Activated T-helper 1 cell treated with anti-CD3 and anti-CD28 coated beads, Interleukin-2, amount 50 U/mL, for 16 hours (primary cell): ENCODE measurements at places on chromosomes 3 and 15.

GRCh38 chr3:197599089-197599765 lies 43.5 kb upstream of the BDH1 start:
- DNase-seq, result peak; percentile 42

DNA sequence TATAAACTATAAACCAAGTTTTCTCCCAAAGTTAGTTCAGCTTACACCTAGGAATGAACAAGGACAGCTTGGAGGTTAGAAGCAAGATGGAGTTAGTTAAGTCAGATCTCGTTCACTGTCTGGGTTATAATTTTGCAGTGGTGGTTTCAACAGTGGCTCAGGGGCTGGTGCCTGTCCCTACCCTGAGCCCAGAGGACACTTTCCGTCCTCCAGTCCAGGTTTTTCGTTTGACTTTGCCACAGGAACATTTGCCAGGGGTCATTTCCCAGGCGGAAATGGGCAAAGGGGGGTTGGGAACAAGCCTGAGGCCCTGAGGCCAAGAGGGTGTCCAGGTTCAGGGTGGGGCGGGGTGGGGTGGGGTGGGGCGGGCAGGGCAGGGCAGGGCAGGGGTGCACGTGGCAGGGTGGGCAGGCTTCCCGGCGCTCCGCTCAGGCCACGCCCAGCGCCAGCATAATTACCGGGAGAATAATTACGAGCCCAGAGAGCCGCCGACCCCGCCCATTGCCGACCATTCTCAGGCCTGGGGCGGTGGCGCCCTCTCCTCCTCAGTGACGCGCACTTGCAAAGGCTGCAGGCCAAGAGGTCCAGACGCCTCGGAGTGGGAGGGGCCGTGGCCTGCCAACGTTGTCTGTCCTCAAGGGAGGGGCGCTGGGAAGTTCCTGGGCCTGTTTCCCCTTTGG lies 70.4 kb downstream of the KLF13 start:
- no peak for DNase-seq

DNA sequence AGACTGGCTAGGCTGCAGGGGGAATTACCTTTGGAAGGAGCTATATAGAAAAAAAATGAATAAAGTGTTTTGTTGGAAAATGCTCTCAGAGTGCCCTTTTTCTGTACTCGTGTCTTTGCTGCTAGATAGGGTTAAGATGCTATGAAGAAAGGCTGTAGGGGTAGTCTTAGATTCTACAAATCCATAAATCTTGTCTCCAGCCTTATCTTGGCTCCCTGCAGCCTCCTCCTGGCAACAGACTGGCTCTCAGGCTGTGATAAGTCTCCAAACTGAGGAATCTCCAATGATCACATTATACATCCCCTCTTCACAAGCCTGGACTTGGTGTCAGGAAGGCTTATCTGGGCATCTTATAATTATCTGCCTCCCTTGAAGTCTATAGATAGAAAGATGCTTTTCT lies 9.3 kb downstream of the LPCAT4 start:
- no peak for DNase-seq

- DNase-seq, result no peak
Observed at GRCh38 chr3:127887321-127887720, 27.7 kb upstream of the KBTBD12 start.

- DNase-seq, result no peak
Observed at GRCh38 chr15:92161039-92161670, 232.5 kb upstream of the ST8SIA2 start.

DNA sequence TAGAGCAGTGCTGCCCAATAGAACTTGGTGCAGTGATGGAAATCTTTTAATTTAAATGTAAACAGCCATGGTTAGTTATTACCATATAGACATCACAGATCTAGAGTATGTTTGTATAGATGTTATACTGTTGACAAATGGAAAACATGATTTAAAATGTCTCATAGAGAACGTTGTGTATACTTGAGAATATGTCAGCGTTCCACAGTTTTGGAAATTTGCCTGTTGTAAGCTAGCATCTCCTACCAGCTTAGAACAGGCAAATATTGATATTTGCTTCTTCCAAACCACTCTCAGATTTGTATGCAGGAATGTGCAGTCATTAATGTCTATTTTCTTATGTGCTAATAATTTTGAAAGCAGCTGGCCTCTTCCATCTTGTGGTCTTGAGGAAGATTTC lies 8.4 kb upstream of the LXN start:
- DNase-seq, result no peak

GRCh38 chr3:45908761-45909160 lies 22.4 kb downstream of the CCR9 start:
- DNase-seq, result no peak

DNA sequence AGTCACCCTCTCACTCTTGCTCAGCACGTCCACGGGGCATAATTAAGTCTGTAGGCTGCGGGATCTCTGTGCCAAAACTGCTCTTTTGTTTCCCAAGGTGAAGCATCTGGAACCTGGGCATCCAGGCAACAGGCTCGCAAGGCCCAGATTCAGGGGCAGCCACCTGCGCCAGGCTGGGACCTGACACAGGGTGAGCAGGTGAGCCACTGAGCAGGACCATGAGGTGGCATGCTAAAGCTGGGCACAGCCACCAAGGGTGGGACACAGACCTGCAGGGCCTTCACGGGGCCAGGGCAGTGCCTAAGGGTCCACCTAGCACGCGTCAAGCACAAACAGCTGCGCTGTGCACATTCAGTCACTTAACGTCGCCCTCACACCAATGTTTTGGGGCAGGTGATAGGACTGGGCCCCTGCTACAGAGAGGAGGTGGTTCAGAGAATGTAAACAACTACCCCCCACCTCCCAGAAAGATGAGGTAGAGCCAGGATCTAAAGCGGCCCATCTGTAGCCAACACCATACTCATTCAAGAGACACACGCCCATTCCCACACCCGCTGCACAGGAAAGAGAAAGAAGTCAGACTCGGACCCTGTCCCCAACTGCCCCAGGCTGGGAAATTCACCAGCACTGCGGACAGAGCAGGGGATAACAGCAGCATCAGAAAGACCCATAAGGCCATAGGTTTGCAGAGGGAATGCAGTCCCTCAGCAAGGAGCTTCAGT lies 16.3 kb downstream of the XXYLT1 start:
- no peak for DNase-seq

DNA sequence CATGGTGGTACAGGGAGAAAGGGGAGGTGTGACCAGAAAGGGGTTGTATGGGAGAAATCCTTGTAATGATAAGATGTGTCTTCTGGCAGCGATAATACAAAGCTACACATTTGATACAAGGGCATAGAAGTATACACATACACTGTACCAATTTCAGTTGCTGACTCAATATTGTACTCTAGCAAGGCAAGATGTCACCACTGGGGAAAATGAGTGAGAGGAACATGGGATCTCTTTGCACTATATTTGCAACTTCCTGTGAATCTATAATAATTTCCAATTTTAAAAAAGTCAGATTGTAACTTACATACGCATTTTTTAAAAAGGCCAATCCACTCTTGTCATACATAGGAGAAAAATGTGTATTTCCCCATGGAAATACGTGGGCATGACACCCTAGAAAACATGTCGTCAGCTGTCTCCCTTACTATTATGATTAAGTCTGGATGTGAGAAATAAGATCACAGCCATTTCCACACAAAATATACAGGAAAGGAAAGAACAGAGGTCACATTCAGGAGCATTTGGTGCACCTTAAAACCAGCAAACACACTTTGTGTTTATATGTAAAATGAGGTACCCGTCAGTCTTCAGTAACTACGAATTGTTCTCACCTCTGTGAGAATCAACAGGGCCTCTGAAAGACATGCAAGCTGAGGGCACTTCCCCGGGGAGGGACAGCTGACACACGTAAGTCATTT lies 22.9 kb downstream of the PRR23E start:
- DNase-seq, result no peak

- DNase-seq, result no peak
Observed at GRCh38 chr3:19250959-19251610, 102.8 kb downstream of the KCNH8 start.

GRCh38 chr15:35481992-35482391 lies 64.0 kb downstream of the DPH6 start:
- no peak for DNase-seq

DNA sequence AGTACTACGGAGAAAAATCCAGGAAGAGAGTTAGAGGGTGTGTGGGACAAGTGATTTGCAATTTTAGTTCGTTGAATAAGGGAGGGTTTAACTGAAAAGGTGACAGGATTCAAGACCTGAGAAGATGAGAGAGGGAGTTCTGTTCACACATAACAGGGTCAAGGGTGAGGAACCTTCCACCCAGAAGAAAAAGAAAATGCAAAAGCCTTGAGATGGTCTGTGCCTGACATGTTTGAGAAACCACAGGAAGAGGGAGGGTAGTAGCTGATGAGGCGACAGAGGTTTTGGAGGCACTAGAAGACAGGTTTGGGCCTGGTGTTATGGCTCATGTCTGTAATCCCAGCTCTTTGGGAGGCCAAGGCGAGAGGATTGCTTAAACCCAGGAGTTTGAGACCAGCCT lies 591 bp upstream of the SLC25A20 start:
- no peak for DNase-seq

GRCh38 chr3:169041677-169042171 lies 621.8 kb downstream of the MECOM start:
- DNase-seq, result no peak

DNA sequence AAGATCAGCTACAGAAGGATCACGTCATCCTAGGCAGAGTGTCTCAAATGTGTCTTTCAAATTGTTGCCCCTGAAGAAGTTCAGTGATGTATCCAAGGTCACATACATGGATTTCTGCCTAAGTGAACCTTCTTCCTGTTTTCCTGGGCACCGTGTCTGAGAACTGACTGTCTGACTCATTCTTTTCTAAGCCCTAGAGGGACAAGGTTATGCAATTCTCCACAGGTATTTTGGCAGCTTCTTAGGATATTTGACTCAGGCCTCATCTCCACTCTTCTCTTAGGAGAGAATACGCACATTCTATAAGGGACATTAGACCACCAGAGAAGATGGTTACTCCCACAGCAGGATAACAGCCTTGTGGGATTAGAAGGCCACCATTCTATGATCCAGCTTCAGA lies 391.9 kb upstream of the THBS1 start:
- DNase-seq, result no peak

DNA sequence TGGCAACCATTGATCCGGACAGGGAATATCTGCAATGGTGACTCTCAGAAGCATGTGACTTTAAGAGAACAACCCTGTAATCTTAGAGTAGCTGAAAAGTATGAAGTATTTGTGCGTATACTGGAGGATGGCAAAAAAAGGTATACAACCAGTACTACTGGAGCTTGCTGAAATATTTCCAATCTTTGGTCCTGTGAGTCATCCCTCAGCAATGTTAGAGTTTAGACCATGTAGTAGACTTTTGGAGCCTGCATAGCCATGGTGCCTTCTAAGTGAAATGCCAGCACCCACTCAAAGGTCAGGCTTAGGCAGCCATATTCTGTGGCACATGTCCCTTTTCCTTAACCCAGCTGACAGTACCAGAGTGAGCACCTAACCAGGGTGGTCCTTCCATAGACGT lies 429.4 kb downstream of the NTRK3 start:
- DNase-seq, result no peak

DNA sequence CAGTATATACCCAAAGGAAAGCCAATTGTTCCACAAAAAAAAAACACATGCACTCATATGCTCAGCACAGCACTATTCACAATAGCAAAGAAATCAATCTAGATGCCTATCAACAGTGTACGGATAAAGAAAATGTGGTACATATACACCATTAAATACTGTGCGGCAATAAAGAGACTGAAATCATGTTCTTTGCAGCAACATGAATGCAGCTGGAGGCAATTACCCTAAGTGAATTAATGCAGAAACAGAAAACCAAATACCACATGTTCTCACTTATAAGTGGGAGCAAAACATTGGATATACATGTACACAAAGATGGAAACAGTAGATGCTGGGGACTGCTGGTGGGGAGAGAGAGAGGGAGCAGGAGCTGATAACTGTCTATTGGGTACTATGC lies 124.2 kb upstream of the AADACL2 start:
- DNase-seq, result no peak
